ENCODE measurements at places on chromosomes 2 and 18. TPM values are rescaled to one million over a fixed set of nuclear protein-coding genes. Genes with fewer than 3 reads are reported as not detected.

TBR1 gene
- not detected for total RNA-seq

LHCGR gene
- 0.75 TPM for total RNA-seq

SLC5A7 gene
- total RNA-seq = not detected

SALL3 gene
- not detected for total RNA-seq

REEP1 gene
- 1.1 TPM for total RNA-seq

All from subcutaneous adipose tissue (tissue), 4 donors.